ENCODE measurements at places on chromosomes 5 and 9. TPM values are rescaled to one million over a fixed set of nuclear protein-coding genes. Genes with fewer than 3 reads are reported as not detected.

Gene CCIN
- 0.19 TPM for total RNA-seq

Gene CKMT2
- total RNA-seq: 0.34 TPM

Gene ARSI
- 1.8 TPM for total RNA-seq

Gene CACNA1B
- total RNA-seq: 0.41 TPM

Gene NMUR2
- total RNA-seq: 0.87 TPM

Gene TLX3
- total RNA-seq: not detected

Gene PROB1
- total RNA-seq: 2.4 TPM

Gene FAXDC2
- total RNA-seq: 7.8 TPM

Gene PCDHB2
- total RNA-seq: 0.15 TPM

Gene NME5
- 5.8 TPM for total RNA-seq

Gene RAB3C
- total RNA-seq: 4.2 TPM

Gene C5orf58
- not detected for total RNA-seq

Gene ECSCR
- 345 TPM for total RNA-seq

Gene ZNF454
- 1.3 TPM for total RNA-seq

Gene CCDC171
- total RNA-seq: 0.58 TPM

Gene IL7R
- 0.82 TPM for total RNA-seq

Gene BAAT
- not detected for total RNA-seq

Gene PCDHA7
- 0.05 TPM for total RNA-seq

Gene IFNB1
- total RNA-seq: not detected

Gene PLEKHG4B
- 0.48 TPM for total RNA-seq

Gene DRD1
- total RNA-seq: not detected

Gene ATP10B
- not detected for total RNA-seq

Gene C8G
- not detected for total RNA-seq

Gene FAM221B
- not detected for total RNA-seq

Gene SETD9
- 0.68 TPM for total RNA-seq

Gene GZMA
- not detected for total RNA-seq

Gene TEX48
- not detected for total RNA-seq

Gene ADAMTS19
- total RNA-seq: under 0.01 TPM

Gene SLC34A1
- not detected for total RNA-seq

Gene CTSV
- total RNA-seq: 0.19 TPM

Gene SMC5
- total RNA-seq: 11.9 TPM

Gene PCDHGA4
- total RNA-seq: 9.2 TPM

Gene FCN2
- total RNA-seq: not detected

Gene SPATA6L
- total RNA-seq: 3.8 TPM

Gene STPG3
- total RNA-seq: not detected

Gene SPEF2
- total RNA-seq: 0.82 TPM

Gene SPAAR
- total RNA-seq: 8.1 TPM

All from glomerular endothelial cell (primary cell).